Hepatocyte (in vitro differentiated cells): ENCODE measurements at places on chromosomes 5 and 9. TPM values are rescaled to one million over a fixed set of nuclear protein-coding genes. Genes with fewer than 3 reads are reported as not detected.

SEC61B gene
- 145 and 154 TPM in 2 replicates for total RNA-seq

IFNW1 gene
- not detected in 2 replicates for total RNA-seq

DBH gene
- not detected in 2 replicates for total RNA-seq

OR1J2 gene
- not detected in 2 replicates for total RNA-seq
